ENCODE measurements at places on chromosomes 11 and 22. TPM values are rescaled to one million over a fixed set of nuclear protein-coding genes. Genes with fewer than 3 reads are reported as not detected.

Gene DUSP8
- total RNA-seq: 1.6 TPM

Gene B3GAT1
- total RNA-seq: 0.03 TPM

Gene XKR3
- total RNA-seq: not detected

Gene PRAME
- 102 TPM for total RNA-seq

Gene KDM4E
- total RNA-seq: not detected

Gene PARVA
- total RNA-seq: 25.9 TPM

Gene MYBPC3
- 0.05 TPM for total RNA-seq

Gene UVRAG
- 10.5 TPM for total RNA-seq

Gene CD3D
- total RNA-seq: not detected

Gene GAL
- 17.0 TPM for total RNA-seq

Gene VPREB1
- not detected for total RNA-seq

Gene TSSK2
- not detected for total RNA-seq

Gene TMPRSS4
- not detected for total RNA-seq

Gene NRGN
- 6.1 TPM for total RNA-seq

Gene APOL5
- total RNA-seq: not detected

Gene BARX2
- not detected for total RNA-seq

Gene CAPN5
- 8.0 TPM for total RNA-seq

Gene OR5AN1
- total RNA-seq: not detected

Gene UPK3A
- not detected for total RNA-seq

Gene LRRC74B
- not detected for total RNA-seq

Gene ART1
- total RNA-seq: not detected

Gene CLP1
- total RNA-seq: 31.2 TPM

Gene CRYBB1
- not detected for total RNA-seq

Gene THY1
- total RNA-seq: 13.3 TPM

Gene F2
- total RNA-seq: 2.2 TPM

Gene GGTLC2
- not detected for total RNA-seq

Gene INS
- total RNA-seq: not detected

Data from A549 treated with GW870086 at 1 μM for 4 hours (cell line).